WTC11 (cell line): ENCODE measurements at places on chromosomes 2 and 18.
A peak's percentile ranks its signal among the peaks of the same experiment; 100 is the strongest.

- DNase-seq: no peak
Measured at GRCh38 chr2:55400332-55400731, 19.3 kb downstream of the CCDC88A start.

DNA sequence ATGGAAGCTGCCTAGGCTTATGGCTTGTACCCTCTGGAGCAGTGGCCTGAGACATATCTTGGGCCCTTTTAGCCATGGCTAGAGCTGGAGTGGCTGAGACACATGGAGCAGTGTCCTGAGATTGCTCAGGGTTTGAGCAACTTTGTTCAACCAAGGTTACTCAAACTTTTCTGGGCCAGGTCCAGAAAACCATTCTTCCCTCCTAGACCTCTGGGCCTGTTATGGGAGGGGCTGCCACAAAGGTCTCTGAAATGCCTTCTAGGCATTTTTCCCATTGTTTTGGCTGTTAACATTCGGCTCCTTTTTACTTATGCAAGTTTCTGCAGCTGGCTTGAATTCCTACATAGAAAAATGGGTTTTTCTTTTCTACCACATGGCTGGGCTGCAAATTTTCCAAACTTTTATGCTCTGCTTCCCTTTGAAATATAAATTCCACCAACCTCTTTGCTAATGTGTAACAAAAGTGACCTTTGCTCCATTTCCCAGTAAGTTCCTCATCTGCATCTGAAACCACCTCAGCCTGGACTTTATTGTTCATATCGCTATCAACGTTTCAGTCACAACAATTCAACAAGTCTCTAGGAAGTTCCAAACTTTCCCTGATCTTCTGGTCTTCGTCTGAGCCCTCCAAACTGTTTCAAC lies 84.9 kb upstream of the MAP4K3 start:
- no peak for DNase-seq

DNA sequence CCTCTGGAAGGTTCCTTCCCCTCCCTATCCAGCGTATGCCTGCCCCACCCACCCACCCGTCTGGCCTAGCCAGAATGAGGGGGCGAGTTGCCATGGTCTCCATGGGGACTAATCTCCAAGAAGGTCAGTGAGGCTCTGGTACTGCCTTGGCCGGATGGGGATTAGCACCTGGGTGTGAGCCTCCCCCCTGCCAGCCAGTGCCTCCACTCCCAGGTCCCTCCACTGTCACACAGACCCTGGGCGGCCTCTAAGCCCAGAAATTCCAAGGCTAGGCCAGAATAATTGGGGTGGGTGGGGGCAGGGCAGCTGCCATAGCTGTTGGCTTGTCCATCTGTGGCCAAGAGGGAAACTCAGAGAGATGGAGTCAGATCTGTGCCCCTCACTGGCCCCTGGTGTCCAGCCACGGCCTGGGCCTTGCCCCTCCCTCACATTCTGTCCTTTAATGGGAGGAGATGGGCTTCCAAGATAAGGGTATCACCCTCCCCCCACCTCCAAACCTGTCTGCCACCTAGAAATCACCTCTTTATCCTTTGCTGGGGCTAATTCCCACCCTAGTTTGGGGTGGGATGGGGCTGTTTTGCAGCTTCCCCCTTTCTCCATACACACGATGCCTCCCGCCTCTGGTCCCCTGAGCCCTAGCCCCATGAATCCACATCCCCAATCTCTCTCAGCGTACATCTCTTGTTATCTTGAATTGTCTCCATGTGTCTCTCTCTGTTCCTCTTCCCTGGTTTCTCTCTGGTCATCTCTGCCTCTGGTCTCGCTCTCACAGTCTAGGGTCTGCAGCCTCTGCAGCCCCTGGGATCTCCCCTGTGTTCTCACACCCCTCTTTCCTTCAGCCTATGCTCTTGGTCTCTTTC lies 6.0 kb upstream of the CRYBA2 start:
- DNase-seq: no peak

- no peak for DNase-seq
Measured at GRCh38 chr2:3290655-3291054, 87.0 kb downstream of the EIPR1 start.

DNA sequence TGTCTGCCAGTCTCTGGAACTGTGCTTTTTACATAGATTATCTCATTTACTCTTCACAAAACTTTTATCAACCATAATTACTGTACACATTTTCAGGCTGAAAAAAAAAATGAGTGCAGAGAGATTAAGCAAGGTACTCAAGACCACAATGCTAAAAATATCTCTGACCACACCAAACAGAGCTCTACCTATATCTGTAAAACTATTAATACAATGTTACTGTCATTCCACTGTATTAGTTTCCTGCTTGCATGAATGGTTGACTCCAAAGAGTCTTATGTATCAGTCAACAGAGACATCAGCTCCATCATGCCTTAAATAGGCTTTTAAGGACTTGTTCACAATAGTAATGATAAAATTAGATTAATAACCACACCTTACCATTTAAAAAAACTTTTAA lies 134.7 kb upstream of the CCDC150 start:
- no peak for DNase-seq

GRCh38 chr2:86383844-86384243 lies 46.4 kb upstream of the REEP1 start:
- DNase-seq: no peak

- peak; percentile 49 for DNase-seq
Measured at GRCh38 chr2:50344509-50345106, 687.3 kb downstream of the NRXN1 start.

GRCh38 chr2:181174611-181175580 lies 194.5 kb downstream of the UBE2E3 start:
- no peak for DNase-seq

DNA sequence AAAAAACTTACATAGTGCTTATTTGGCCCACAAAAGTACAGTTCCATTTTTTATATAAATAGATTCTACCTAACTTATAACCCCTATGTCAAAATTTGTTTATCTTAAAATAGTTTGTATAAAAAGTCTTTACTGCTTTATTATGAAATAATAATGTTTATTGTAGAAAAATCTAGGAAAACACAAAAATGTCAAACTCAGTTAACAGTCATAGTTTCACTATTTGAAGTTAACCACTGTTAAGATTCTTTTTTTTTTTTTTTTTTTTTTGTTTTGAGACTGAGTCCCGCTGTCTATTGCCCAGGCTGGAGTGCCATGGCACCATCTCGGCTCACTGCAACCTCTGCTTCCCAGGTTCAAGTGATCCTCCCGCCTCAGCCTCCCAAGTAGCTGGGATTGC lies 26.5 kb upstream of the ABI2 start:
- DNase-seq: no peak

DNA sequence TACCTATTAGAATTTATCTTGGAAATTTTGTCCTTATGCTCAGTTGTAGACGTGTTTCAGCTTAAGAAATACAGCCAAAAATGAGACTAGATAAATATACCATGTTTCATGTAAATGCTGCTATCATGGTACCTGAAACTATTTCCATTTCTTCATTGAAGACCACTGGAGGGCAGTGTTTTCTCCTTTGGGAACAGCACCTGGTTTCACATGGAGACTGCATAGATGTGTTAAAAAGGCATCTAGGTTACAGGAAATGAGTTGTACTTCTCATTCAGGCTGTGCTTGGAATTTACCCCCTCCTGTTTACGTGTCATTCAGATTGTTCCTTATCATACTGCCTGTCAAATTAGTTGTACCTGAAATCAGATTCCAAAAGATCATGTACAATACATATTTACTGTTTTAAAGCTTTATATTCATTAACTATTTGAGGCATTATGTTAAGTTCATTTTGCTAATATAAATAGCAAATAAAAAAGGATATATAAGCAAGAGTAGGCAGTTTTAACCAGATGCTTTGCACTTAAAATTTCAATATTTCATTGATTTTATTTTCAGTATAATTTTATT lies 57.3 kb upstream of the PSMD14 start:
- DNase-seq: no peak

GRCh38 chr2:36797324-36798070 lies 101.0 kb downstream of the VIT start:
- DNase-seq: no peak

DNA sequence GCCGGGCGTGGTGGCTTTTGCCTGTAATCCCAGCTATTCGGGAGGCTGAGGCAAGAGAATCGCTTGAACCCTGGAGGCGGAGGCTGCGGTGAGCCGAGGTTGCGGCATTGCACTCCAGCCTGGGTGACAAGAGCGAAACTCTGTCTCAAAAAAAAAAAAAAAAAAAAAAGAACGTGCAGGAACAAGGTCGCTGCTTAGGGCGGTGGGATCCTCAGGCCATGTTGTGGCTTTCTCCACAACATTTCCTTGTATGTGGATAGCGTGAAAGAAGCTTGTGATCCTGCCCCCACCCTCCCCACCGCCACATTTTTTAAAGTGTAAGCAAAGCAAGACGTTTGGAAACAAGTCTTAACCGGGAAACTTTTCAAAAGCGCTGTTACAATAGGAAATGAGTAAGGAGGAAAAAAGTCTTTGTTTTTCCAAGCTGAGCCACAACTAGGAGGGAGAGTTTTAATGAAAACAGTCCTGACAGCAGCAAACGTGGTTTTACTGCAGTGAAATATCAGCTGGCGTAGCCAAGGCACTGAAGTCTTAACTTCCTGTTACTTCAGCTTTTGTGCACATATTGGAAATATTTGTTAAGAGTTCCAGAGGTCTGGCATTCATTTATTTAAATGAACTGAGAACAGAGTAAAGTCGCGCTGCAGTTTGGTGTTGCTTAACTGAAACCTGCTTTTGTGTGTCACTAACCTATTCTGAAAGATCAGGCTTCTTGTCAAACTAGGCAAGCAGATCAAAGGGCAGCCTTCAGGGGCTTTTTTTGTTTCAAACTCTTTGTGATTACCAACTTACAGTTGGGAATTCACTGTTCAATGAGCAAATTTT lies 3.8 kb downstream of the TGIF1 start:
- DNase-seq: no peak

- DNase-seq: no peak
Measured at GRCh38 chr2:99698896-99699295, 209.1 kb upstream of the REV1 start.

- DNase-seq: no peak
Measured at GRCh38 chr2:86044045-86044444, 61.6 kb downstream of the POLR1A start.

DNA sequence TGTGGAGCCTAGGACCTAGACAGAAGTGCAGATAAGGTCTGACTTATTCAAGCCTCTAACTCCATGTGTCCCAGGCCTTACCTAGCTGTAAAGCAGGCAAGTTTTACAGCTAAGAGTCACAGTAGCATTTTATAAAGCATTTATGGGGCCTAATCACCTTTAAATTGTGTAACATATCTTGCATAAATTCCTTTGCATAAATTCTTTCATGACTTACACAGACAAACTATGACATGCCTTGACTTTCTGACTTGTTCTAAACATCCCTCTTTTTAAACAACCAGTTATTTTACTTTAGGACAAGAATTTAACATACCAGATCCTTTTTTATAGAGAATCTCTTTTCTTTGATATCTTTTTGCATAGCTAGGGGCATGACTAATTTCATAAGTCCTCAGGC lies 1257.8 kb upstream of the NRXN1 start:
- DNase-seq: no peak

DNA sequence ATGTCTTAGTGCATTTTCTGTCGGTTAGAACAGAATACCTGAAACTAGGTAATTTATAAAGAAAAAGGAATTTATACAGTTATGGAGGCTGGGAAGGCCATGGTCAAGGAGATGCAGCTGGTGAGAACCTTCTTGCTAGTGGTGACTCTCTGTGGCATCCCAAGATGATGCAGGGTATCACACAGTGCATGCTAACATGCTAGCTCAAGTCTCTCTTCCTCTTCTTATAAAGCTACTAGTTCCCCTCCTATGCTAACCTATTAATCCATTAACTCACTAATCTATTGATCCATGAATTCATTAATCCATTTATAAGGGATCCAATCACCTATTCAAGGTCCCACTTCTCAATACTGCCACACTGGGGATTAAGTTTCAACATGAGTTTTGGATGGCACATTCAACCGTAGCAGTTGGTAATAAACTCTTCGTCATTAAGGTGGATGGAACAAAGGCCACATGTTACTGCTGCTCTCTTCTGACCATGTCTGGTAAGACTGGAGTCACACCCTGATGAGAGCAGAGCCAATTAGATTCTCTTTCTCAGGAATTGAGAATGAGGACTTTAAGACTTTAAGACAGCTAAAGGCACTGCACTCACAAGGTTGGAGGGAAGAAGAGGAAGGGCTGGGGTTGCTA lies 211.6 kb upstream of the SMAD7 start:
- DNase-seq: no peak

DNA sequence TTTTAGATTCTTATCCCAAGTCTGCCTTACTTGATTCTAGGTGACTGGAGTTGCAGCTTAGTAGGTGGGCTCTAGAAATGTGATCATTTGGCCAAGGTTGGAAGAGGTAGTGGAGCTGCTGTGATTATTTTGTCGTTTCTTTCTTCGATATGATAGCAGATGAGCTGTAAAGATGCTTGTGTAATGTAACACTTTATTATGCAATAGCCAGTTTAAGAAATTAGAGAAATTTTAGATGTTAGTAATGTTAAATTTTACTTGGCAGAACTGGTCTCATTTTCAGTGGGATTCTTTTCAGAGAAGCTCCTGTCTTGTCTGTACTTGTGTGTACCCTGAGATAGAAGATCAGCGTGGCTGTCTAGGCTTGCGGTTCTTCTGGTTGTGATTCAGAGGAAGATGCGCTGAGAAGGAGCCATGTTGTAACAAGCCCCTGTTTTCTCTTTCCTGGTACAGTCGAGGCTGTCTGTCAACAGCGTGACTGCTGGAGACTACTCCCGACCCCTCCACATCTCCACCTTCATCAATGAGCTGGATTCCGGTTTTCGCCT lies 9.3 kb downstream of the TSN start:
- DNase-seq: no peak

DNA sequence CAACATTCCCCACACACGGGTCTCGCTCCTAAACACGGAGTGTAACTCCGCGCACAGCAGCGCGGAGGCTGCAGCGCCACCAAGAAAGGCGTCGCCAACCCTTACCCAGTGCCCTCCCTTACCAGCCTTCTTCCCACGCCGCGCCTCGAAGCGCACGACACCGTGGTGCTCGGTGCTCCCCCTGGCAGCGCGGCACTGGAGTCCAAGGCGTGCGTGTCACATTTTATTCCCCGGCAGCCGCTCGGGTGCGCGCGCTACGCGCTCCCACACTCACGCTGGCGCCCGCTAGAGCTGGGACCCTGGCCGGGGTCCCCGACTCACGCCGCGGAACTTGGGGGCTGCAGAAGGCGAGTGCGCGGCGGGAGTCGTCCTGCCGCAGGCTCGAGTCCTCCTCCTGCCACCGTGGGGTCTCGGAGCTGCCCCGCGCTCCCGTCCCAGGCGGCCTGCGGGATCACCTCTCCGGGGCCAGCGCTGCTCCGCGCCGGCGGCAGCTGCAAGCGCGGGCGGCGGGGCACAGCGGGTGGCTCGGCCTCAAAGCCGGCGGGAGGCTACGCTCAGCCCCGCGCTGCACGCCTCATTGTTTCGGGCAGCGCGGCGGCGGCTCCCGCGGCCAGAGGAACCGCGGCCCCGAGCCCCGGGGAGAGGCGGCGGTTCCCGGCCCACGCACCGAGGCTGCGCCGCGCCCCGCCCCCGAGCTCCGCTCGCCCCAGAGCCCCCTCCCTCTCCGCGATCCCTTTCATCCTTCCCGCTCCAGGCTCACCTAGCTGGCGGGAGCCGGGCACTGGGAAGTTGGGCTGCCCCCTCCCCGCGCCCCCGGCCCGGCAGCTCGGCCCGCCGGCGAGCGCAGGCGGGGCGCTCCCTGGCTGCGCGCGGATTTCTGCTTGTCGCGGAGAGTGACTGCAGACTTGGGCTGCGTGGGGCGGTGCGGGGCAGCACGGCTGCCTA lies at the start of gene ST6GAL2:
TSS of gene ST6GAL2 (minus strand) at position 197 of the 945 bp plus-strand sequence. CDS start 42,190 bp downstream, outside the sequence.
- peak; percentile 55 for DNase-seq

- no peak for DNase-seq
Measured at GRCh38 chr2:236882074-236882473, 203.6 kb upstream of the COPS8 start.

GRCh38 chr2:33619028-33619427 lies 19.9 kb upstream of the FAM98A start:
- DNase-seq: no peak

- no peak for DNase-seq
Measured at GRCh38 chr2:39738936-39739335, 40.1 kb downstream of the THUMPD2 start.
